ENCODE measurements at places on chromosomes 3 and 15.

GRCh38 chr3:63349583-63350573, 71.8 kb downstream of the SYNPR start:
- DNase-seq = peak; percentile 26

DNA sequence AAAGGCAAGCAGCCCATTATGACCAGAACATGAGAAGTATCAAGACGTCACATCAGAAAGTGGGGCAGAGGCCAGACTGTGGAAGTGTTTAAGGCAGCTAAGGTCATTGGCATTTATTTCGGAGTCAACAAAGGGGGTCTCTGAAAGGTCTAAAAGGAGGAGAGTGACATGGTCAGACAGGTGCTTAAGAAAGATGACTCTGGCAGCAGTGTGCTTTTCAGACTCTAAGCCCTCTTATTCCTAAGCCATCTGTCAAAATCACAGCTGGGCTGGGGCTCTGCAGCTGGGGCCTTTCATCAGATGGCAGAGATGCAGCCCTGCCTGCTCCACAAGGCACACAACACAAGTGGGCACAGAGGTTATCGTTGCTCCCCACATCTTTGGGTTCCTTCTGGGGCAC, 14.0 kb downstream of the FBXL22 start:
- peak; percentile 6 for DNase-seq

- no peak for DNase-seq
Measured at GRCh38 chr3:23493889-23494288, 290.8 kb downstream of the UBE2E2 start.

GRCh38 chr3:14570864-14571263, 30.7 kb upstream of the GRIP2 start:
- no peak for DNase-seq

GRCh38 chr15:68696414-68697363, 117.9 kb downstream of the CORO2B start:
- DNase-seq = no peak

DNA sequence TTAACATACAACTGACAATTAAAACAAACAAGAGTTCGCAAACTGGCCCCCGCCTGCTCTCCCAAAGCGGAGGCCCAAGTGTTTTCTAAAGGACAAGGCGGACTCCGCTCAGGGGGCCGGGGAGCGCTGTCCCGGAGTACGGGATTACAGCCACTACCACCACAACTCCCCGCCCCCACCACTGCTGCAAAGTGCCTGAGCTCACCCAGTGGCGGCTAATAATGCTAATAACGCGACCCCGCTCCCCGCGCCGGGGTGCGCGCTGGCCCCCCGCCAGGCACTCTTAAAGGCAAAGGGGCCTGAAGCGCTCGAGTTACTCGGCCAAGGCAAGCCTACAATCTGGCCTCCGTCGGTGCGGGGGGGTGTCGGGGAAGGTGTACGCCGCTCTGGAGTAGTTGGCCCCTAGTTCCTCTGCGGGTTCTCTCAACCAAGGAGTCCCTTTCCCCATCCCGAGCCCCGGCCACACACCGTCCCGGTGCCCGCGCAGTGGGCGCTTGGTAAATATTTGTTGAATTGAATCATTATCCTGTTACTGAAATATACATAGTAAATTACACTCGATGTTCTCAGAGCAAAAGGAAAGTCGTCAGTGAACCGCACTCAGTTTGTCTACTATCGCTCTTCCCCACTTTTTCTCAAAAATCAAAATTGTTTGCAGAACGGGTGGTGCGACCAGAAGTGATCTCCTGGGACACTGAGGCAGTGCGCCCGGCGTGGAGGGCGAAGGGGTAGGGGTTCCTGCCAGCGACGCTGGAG, 827 bp downstream of the WNT5A start:
- no peak for DNase-seq

DNA sequence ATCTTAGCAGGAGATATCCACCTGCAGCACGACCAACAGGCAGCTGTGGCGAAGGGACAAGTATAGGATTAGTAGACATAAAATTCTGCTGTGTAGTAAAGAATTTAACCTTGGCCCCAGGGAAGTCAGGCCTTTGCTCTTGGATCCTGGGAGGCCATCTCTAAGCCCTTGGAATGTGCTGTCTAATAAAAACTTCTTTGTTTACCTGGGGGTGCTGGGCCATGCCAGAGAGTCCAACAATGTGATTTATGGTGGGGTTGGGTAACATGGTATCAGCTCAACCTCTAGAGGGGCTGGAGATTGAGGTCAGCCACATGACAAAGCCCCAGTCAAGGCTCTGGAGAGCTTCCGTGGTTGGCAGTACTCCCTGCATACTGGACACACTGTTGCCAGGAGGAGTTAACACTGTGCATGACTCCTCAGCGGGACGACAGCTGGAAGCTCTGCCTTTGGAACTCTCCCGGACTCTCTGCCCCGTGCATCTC, 52.4 kb downstream of the HEG1 start:
- DNase-seq = no peak

DNA sequence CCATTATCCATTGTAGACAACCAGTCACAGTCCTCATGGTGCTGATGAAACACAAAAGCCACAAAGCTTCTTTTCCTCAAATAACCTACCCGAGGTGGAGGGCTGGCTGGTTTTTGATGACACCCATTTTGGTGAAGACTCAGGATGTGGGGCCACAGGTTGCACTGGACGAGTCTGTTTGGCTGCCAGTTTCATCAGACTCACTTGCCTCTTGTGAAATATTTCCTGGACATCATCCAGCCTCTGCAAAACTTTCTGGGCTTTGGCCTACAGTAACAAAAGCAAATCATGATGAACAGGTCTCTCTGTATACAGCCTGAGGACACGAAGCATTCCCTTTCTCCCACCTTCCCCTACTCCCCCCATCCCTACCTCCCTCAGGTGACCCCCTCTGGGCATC, 42.2 kb downstream of the B3GNT5 start:
- no peak for DNase-seq

DNA sequence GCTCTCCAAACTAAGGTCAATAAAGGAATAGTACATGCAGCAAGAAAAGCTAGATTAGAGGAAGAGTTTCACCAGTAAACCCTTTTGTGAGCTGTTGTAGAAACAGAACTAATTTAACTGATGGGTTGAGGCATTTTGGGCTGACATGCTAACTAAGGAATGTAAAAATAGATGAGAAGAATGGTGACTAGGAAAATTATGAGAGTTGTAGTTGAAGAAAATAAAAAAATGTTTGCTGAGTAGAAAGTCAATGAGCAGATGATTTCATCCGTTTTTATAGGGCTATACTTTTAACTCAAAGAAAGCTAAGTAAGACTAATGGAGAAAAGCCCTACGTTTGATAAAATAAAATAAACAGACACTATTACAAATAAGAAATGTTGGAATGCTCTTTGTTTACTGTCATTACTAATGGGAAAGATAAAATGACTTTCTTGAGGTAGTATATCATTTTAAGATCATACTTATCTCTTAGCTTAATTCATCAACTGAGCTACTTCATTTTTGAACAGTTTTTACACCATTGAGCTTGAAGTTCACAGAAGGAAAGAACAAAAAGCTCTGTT, 209.4 kb upstream of the DPH6 start:
- no peak for DNase-seq

GRCh38 chr3:98259707-98260106, 4.3 kb upstream of the OR5H6 start:
- no peak for DNase-seq

- no peak for DNase-seq
Measured at GRCh38 chr3:101873619-101874018, 24.3 kb downstream of the NFKBIZ start.

DNA sequence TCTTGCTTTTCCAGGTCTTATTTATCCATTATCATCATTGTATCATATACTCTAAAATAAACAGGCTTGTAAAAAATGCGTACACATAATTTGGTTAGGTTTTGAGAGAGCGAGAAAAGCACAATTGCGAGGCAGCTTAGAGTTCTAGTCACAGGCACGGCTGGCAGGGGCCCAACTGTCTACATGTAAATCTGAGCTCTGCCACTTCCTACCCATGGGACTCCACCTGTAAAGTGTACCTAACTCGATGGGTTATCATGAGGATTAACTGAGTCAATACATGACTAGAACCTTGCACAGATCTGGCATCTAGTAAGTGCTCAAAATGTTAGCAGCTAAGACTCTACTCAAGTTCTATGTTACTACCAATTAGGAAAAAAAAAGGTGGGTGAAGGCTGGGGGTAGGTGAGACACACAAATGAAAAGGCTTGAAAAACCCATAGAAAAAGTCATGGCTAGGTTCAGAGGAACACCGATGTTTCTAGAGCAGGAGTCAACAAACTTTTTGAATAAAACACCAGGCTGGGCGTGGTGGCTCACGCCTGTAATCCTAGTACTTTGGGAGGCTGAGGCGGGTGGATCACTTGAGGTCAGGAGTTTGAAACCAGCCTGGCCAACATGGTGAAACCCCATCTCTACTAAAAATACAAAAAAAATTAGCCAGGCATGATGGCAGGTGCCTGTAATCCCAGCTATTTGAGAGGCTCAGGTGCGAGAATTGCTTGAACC, 36.2 kb downstream of the GLB1 start:
- no peak for DNase-seq

- DNase-seq = no peak
Measured at GRCh38 chr15:96392380-96393208, 62.1 kb downstream of the NR2F2 start.

DNA sequence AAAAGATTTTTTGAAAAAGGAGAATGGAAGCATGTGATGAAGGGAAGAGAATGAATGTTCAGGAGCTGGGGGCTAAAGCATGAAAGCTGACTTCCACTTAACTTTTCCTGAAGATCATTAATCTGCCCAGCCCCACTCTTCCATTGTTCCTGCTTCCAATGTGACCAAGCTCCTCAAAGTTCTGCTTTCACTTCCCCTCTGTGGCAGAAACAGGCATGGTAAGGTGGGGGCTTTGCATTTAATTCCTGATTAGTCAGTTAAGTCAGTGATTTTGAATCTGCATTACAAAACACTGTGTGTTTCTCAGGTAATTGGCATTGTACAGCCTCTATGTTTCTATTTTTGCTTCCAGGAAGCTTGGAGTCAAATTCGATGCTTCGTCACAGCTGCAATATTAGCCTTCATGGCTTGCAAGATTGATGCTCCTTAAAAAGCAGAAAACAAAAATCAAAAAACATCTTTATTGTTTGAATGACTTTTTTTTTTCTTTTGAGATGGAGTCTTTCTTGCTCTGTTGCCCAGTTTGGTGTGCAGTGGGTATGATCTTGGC, 7.3 kb upstream of the TM6SF1 start:
- no peak for DNase-seq
